Sigmoid colon (tissue), 7 donors: ENCODE measurements at places on chromosomes 6 and 20. TPM values are rescaled to one million over a fixed set of nuclear protein-coding genes. Genes with fewer than 3 reads are reported as not detected.

GRCh38 chr20:47985092-47985850 lies 200.0 kb upstream of the SULF2 start:
- no peaks in the 10 kb centered on the region for H3K27me3 ChIP-seq
- H3K4me3 ChIP-seq, result no peak overlapping the region
- H3K27ac ChIP-seq, result no peak overlapping the region
- peaks cover 13% of the 10 kb centered on the region for H3K4me1 ChIP-seq
- H3K36me3 ChIP-seq, result no peaks in the 10 kb centered on the region
- DNase-seq, result no peak

Gene ASIP
- not detected for total RNA-seq

DNA sequence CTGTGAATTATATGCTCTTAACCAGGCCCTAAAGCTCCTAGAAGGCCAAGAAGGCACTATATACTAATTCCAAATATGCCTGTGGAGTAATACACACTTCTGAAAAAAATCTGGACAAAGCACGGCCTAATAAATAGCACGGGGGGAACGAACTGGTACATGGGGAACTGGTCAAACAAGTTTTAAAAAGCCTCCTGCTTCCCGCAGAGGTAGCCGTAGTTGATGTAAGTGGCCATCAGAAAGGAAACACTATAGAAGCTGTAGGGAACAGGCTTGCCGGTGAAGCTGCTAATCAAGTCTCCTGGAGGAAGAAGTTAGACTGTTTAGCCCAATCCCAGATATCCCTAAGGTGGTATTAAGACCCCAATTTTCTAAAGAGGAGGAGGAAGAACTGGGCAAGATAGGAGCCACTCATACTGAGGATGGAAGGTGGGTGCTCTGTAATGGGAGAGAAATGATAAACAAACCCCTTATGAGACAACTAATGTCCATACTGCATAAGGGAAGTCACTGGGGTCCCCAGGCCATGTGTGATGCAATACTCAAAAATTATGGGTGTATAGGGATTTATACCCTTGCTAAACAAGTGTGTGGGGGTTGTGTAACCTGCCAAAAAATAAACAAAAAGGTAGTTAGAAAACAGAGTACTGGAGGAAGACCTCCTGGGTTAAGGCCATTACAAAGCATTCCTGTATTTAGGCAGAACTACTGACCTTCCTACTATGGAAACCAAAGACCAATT lies 27.1 kb upstream of the ZNF318 start:
- H3K36me3 ChIP-seq, result no peaks in the 10 kb centered on the region
- H3K27me3 ChIP-seq, result no peaks in the 10 kb centered on the region
- DNase-seq, result no peak
- H3K4me3 ChIP-seq, result no peak overlapping the region
- H3K4me1 ChIP-seq, result no peaks in the 10 kb centered on the region

DNA sequence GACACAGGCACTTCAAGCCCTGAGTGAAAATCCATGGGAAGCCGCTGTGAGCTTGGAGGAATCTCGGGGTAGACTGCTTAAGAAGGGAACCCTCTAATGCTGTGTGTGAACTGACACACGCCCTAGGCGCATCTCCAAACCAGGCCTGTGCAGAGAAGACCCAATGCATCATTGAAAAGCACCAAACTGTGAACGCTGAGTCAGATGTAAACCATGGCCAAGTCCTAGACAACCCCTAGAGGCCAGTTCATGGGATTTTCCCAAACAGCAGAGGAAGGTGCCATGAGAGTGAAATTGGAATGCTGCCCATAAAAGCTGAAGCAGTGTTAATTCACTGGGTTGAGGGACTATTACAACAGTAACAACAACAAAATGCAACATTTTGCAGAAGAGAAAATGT lies 296.5 kb downstream of the SMOC2 start:
- H3K4me1 ChIP-seq, result no peaks in the 10 kb centered on the region
- no peaks in the 10 kb centered on the region for H3K27me3 ChIP-seq
- H3K27ac ChIP-seq, result no peak overlapping the region
- no peak for DNase-seq
- no peak overlapping the region for H3K4me3 ChIP-seq

- H3K27me3 ChIP-seq, result no peaks in the 10 kb centered on the region
- no peak overlapping the region for H3K4me3 ChIP-seq
- no peak for DNase-seq
- no peaks in the 10 kb centered on the region for H3K36me3 ChIP-seq
- no peak overlapping the region for H3K27ac ChIP-seq
Measured at GRCh38 chr20:23667666-23668065, 21.2 kb downstream of the CST4 start.
